ENCODE measurements at places on chromosomes 7 and 10.
A peak's percentile ranks its signal among the peaks of the same experiment; 100 is the strongest.

GRCh38 chr7:90678986-90679385, 82.9 kb downstream of the CDK14 start:
- peak; percentile 65 for DNase-seq

DNA sequence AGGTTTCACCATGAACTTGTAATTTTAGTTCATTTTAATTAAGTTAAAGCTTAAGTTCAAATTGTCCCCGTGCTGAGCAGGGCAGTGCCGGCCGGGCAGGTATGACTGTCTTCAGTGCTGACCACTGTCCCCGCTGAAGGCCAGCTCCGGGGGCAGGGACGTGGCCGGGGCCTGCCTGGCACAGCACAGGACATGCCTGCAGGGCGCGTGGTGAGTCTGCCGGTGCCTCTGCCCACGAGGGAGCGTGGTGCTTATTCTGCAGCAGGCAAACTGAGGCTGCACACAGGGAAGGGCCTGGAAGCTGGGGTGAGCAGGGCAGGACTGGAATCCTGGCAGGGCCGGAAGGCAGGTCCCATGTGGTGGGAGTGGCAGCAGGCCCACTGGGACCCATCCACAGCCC, 9.8 kb downstream of the MICALL2 start:
- no peak for DNase-seq

DNA sequence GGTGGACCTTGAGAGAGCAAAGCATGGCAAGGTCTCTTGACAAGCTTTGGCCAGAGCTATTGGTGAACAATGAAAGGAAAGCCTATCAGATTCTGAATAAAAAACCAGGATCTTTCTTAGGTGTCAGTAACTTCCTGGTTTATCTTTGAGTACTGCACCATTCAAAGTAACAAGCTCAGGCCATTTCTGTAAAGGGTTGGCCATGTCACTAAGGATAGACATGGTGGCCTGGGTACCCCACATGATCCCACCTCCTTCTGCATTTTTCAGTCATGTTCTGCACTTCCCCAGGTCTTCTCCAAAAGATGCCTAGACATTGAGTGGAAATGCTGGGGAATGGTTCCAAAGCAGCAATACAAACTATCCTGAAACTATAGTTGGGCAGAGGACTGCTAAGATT, 242.0 kb downstream of the ARHGAP12 start:
- no peak for DNase-seq

- no peak for DNase-seq
Observed at GRCh38 chr10:10054466-10054865, 963.2 kb upstream of the CELF2 start.

- DNase-seq, result no peak
Observed at GRCh38 chr7:155701972-155702544, 57.6 kb downstream of the RBM33 start.

- no peak for DNase-seq
Observed at GRCh38 chr7:105978035-105978434, 15.0 kb downstream of the CDHR3 start.

DNA sequence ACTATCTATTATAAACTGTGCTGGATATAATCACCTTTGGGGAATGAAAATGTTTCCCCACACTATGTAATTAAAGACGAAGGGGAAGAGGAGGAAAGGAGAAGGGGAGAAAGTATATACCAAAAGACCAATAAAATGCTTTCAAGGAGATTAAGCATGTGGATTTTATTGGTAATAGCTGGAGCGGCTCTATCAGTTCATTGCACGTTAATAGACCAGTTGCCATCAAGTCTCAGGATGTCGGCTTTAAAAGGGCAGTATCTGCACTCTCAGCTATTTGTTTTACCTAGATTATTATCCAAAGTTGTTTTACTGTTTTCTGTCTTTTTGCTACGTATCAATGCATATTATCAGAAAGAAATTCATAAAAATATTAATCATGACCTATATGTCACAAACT, 9.0 kb downstream of the ETV1 start:
- no peak for DNase-seq

GRCh38 chr7:76372984-76373833, 14.4 kb upstream of the YWHAG start:
- DNase-seq, result no peak

- DNase-seq, result no peak
Observed at GRCh38 chr10:97782455-97783228, 10.8 kb upstream of the SFRP5 start.
